ENCODE measurements at places on chromosomes 1 and 21. TPM values are rescaled to one million over a fixed set of nuclear protein-coding genes. Genes with fewer than 3 reads are reported as not detected.

DNA sequence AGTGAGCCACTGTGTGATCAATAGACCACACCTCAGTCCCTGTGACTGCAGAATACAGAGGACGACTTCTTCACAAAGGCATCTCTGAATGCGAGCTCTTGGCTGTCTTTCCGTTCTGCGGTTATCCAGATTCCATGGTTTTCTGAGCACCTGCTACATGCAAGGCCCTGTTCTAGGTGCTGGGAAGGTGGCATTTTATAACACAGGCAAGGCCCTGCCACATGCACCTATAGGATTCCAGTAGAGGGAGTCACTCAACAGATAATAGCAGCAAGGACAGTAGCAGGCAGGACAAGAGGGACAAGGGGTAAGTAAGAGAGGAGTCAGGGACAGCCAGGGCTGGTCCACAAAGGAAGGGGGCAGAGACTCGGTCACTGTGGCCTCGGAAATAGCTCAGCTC is 9.0 kb downstream of the URB1 start:
- DNase-seq, result no peak

MFSD2A gene
- 5.6 TPM for total RNA-seq

DNA sequence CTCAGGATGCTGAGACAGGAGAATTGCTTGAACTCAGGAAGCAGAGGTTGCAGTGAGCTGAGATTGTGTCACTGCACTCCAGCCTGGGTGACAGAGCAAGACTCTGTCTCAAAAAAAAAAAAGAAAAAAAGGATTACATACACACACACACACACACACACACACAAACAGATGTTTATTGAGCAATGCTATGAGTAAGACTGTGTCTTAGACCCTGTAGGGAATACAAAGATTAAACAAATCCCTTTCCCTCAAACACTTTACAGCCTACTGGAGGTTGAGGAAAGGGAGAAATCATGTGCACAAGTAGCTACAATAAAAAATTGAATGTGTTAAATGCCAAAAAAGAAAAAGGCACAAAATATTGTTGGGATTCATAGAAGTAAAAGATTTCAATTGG is 58.1 kb downstream of the RPAP2 start:
- DNase-seq, result no peak

VSIG8 gene
- total RNA-seq, result not detected

- DNase-seq, result no peak
Measured at GRCh38 chr1:216047811-216048572, 375.3 kb downstream of the USH2A start.

FRRS1 gene
- 1.3 TPM for total RNA-seq

FCRL2 gene
- total RNA-seq, result not detected

GRCh38 chr1:70978623-70979022 is 69.0 kb downstream of the PTGER3 start:
- no peak for DNase-seq

NPHS2 gene
- total RNA-seq, result not detected

GRCh38 chr21:36209626-36210171 is 53.1 kb downstream of the DOP1B start:
- no peak for DNase-seq

- no peak for DNase-seq
Measured at GRCh38 chr1:208200116-208200515, 44.1 kb downstream of the PLXNA2 start.

IFNAR1 gene
- 17.7 TPM for total RNA-seq

DNA sequence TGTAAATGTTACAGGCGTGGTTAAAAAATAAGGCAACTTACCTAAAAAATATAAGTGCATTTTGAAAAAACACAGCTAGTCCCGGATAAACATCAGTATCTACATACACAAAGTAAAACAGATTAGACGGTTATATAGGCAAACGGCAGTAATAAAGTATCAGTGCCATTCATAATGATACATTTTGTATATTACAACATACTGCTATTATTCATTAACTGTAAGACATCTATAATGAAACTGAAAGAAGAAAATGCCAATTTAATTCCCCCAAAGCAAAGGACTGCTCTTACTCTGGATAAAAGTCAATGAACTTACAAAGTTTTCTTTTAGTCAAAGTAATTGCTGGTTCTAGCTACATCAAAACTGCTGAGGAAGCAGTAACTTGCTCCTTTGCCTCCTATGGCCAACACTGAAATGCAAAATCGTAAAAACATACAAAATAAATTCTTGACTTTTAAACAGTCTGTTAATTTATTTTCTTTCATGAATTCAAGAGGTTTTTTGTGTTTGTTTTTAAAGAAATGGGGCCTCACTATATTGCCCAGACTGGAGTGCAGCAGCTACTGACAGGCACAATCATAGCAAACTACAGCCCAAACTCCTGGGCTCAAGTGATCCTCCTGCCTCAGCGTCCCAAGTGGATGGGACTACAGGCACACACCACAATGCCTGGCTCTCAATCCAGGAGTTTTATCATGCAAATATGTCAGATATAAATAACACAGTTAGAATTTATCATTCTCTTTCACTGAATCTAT is 23.9 kb downstream of the TMEM50B start:
- DNase-seq, result no peak

OBSCN gene
- total RNA-seq, result 25.7 TPM

C4BPB gene
- not detected for total RNA-seq

AKT3 gene
- 169 TPM for total RNA-seq

Measured in glutamatergic neuron (in vitro differentiated cells).